ENCODE measurements at places on chromosomes 3 and 15.

GRCh38 chr3:128068156-128068620 is 16.0 kb downstream of the SEC61A1 start:
- DNase-seq = no peak

DNA sequence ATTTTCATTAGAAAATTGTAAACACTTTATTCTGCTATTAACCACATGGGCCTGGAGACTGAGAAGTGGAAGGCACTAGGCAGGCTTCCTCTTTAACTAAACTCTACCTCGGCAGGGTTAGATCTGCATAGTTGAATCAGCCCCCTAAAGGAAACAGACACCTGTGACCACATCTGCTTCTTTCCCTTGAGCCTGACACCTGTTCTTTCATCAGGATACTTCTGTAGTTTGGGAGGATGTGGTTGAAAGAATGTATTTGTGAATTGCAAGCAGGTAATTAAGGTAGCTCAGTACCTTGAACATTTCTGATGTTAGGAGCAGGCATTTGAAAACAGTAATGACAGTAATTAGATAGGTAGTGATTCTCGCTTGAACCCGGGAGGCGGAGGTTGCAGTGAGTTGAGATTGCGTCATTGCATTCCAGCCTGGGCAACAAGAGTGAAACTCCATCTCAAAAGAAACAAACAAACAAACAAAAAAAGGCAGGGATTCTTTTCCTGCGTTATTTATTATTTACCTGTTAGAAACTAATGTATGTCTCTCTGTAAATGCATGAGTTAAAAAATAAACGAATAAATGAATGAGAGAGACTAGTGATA is 468.5 kb downstream of the NLGN1 start:
- no peak for DNase-seq

GRCh38 chr15:68278345-68278594 is 725 bp downstream of the FEM1B start:
- no peak for DNase-seq

DNA sequence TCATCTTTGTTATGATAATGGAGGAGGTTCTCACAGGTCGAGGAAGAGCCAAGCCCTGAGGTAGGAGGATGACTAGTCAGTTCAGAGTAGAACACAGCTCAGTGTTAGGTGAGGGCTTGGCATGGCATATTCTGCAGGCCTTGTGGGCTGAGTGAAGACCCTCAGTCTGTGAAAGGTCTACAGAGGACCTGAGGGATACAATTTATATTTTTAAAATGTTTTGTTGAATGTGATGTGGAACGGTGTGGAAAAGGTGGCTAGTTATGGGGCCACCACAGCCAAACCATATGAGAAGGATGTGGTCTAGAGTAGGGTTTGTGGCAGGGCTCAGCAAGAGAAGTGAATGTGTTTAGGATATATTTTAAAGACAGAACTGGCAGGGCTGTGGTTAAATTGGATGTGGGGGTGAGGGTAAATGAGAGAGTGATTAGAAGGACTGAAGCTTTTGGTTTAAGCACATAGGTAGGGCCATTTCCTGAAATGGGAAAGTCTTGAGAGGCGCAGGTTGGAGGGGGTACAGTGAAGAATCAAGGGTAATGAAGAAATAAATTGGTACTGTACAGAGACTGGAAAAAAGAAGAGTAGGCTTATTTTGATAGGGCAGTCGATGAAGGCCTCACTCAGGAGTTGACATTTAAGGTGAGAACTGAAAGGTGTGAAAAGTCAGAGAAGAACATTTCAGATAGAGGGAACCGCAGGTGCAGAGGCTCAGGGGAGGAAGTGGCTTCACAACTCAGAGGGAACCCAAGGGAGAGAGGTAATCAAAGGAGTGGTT is 60.5 kb downstream of the SPTSSB start:
- DNase-seq = no peak

- no peak for DNase-seq
Measured at GRCh38 chr15:45306105-45306504, 54.1 kb downstream of the SLC28A2 start.

GRCh38 chr3:106759731-106760130 is 617.5 kb upstream of the CCDC54 start:
- DNase-seq = no peak

All from HFF-Myc (cell line).